ENCODE measurements at places on chromosomes 5 and 9. TPM values are rescaled to one million over a fixed set of nuclear protein-coding genes. Genes with fewer than 3 reads are reported as not detected.

Gene MYORG
- total RNA-seq: 5.1 TPM

Gene SH3GL2
- total RNA-seq: under 0.01 TPM

Gene SERINC5
- 48.8 TPM for total RNA-seq

Gene LCN15
- not detected for total RNA-seq

Gene TCF7
- under 0.01 TPM for total RNA-seq

Gene FKTN
- 17.9 TPM for total RNA-seq

Gene CCDC192
- not detected for total RNA-seq
